Activated CD4-positive, alpha-beta T cell treated with anti-CD3 and anti-CD28 coated beads, Interleukin-2, amount 50 U/mL, for 4 hours (primary cell): ENCODE measurements at places on chromosomes 4 and X.

DNA sequence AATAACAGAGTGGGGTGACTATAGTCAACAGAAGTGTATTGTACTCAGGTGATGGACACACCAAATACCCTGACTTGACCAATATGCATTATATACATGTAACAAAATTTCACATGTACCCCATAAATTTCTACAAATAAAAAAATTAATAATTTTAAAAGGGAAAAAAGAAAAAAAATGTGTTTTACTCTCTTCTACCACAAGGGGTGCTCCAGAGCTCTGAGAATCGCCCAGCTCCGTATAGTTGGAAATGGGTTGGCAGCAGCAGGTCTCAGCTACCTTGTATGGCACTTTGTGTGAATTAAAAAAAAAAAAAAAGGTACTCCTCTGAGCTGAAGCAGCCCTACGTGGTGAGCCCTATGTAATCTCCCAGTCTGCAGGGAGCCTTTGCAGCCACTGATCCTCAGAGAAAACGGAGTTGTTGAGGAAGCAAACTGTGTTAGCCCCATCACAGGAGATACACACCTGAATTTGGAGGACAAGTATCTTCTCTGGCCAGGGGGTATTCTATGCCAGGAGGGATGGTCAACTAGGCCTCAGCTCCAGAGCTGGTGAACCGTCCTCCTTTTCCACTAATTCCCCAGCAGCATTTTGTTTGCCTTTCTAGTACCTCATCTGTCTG lies 17.2 kb upstream of the POLA1 start:
- DNase-seq: peak; percentile 0

DNA sequence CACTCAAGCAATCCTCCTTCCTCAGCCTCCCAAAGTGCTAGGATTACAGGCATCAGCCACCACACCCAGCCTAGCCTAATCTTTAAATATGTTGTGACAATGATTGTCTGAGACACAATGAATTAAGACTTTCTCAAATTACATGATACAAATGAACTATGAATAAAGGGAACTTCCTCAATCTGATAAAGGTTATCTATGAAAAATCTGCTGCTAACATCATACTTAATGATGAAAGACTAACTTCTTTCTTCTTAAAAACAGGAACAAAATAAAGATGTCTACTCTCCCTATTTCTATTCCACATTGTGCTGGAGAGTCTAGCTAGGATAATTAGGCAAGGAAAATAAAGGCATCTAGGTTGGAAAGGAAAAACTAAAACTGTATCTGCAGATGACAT lies 60.0 kb downstream of the PDHA1 start:
- DNase-seq: no peak

GRCh38 chr4:147479376-147479775 lies 1.5 kb upstream of the EDNRA start:
- no peak for DNase-seq

GRCh38 chr4:151718984-151719955 lies 41.5 kb downstream of the GATB start:
- DNase-seq: no peak

DNA sequence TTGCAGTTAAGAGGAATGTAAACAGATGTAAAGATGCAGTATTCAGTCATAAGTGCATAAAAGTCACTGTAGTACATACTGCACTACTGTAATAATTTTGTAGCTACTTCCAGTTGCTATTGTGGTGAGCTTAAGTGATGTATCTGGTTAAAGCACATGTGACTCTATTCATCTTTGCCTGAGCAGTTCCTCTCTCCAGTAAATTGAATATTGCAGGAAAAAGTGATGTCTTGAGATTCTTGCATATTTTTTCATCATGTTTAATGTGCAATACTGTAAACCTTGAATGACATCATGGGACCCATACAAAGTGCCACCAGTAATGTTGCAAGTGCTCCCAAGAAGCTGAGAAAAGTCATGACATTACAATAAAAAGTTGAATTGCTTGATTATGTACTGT lies 9.6 kb downstream of the UBA6 start:
- DNase-seq: no peak
